ENCODE measurements at places on chromosomes 5 and 9. TPM values are rescaled to one million over a fixed set of nuclear protein-coding genes. Genes with fewer than 3 reads are reported as not detected.

PANK3 gene
- total RNA-seq, result 86.1 TPM

HDHD3 gene
- total RNA-seq, result 11.4 TPM

DNA sequence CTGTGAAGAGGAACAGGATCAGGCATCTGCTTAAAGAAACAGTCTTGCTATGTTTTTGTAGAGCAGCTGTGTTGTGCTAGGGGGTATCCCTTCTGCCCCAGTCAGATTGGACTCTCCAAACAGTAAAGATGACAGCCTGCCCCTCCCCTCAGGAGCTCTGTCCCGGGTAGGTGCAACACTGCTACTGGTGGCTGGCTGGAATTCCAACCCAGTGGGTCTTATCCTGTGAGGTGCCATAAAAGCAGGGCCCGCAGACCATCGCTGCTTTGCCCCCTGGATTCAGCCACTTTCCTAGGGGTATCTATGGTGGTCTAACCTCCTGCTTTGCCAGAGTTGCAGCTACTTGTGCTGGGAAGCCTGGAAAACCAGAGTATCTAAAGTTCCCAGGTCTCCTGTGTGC is 114.6 kb upstream of the PPP1R2B start:
- no peak for ATAC-seq

- ATAC-seq, result no peak
Observed at GRCh38 chr9:131169563-131170240, 44.3 kb downstream of the NUP214 start.

- no peak for ATAC-seq
Observed at GRCh38 chr5:110590187-110590586, 136.3 kb downstream of the TMEM232 start.

DNA sequence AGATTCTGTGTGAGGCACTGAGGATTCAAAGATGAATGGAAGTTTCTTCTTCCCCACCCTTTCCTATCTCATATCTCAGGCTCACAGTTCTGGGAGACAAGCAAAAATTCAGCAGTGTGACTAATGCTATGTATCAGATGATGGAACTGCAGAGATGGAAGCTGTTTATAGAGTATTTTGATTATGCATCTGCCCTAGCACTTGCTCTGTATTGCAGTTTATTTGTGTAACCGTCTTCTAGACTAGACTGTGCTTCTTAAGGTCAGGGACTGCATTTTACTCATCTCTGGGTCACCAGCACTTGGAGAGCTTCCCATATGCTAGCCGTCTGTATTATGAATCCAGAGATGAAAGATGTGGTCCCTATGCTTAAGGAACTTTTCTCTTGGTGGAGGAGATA is 12.6 kb downstream of the CAVIN4 start:
- ATAC-seq, result peak; percentile 75

- no peak for ATAC-seq
Observed at GRCh38 chr9:129365196-129365595, 187.1 kb upstream of the IER5L start.

- no peak for ATAC-seq
Observed at GRCh38 chr9:115733318-115734110, 420.1 kb upstream of the PAPPA start.

GRCh38 chr5:26942481-26942880 is 95.9 kb downstream of the CDH9 start:
- no peak for ATAC-seq

DNA sequence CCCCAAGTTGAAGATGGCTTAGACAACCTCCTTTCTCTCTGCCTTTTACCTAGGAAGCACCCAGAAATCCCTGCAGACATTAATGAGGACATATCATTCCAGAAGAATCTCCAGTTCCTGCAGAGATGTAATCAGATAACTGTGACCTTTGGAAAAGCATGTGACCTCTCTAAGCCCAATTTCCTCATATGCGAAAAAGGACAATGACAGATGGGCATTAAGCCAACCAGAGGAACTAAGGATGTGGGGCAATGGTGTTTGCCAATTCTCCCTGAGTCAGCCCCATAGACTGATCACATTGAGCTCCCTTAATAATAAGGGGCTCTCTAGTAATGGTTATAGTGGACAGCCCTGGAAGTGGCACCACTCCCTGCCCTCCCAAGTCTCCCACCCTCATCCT is 10.1 kb upstream of the FOXI1 start:
- ATAC-seq, result no peak

- no peak for ATAC-seq
Observed at GRCh38 chr9:122309861-122310260, 45.2 kb downstream of the MRRF start.

- ATAC-seq, result no peak
Observed at GRCh38 chr5:14959399-14960119, 88.0 kb upstream of the ANKH start.

DNA sequence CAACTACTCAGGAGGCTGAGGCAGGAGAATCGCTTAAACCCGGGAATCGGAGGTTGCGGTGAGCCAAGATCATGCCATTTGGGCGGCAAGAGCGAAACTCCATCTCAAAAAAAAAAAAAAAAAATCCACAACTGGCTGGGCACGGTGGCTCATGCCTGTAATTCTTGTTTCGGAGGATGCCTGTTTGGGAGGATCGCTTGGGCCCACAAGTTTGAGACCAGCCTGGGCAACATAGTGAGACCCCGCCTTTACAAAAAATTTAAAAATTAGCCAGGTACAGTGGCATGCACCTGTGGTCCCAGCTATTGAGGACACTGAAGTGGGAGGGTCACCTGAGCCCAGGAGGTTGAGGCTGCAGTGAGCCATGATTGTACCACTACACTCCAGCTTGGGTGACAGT is 1.9 kb upstream of the EIF4EBP3 start:
- ATAC-seq, result no peak

DNA sequence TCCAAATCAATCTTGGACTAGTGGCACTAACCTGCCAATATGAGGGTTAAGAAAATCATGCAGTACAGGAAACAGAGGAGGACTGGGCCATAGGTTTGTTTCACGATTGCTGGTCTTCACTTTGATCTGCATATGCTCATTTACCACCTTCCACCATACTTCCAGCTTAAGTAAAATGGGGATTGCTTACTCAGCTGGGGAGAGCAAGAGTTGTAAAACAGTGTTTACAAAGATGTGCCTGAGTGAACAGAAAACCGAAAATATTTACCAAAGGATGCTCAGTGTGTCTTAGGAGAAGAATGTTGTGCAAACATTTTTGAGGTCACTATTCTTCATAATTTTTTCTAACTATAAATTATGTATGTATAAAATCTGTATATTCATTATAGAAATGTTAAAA is 65.1 kb upstream of the DNAH5 start:
- no peak for ATAC-seq

GRCh38 chr5:109937951-109938350 is 248.2 kb downstream of the MAN2A1 start:
- no peak for ATAC-seq

DNA sequence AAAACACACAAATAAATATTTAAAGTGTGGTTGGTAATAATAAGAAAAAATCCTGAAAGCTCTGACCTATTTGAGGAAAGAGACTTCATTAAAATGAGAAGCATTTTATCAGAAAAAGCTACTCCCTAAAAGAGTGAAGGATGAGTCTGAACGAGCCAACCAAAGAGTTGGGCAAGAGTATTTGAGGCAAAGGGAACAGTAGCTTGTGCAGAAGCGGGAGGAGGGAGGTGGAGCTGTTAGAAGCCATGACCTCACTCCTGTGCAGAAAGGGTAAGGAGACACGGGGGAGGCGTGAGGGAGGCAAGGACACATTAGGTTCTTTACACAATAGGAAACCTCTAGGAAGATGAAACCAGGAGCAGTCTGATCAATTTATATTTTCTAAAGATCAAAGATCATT is 29.4 kb downstream of the SH3RF2 start:
- no peak for ATAC-seq
